ENCODE measurements at places on chromosomes 3 and 15.

DNA sequence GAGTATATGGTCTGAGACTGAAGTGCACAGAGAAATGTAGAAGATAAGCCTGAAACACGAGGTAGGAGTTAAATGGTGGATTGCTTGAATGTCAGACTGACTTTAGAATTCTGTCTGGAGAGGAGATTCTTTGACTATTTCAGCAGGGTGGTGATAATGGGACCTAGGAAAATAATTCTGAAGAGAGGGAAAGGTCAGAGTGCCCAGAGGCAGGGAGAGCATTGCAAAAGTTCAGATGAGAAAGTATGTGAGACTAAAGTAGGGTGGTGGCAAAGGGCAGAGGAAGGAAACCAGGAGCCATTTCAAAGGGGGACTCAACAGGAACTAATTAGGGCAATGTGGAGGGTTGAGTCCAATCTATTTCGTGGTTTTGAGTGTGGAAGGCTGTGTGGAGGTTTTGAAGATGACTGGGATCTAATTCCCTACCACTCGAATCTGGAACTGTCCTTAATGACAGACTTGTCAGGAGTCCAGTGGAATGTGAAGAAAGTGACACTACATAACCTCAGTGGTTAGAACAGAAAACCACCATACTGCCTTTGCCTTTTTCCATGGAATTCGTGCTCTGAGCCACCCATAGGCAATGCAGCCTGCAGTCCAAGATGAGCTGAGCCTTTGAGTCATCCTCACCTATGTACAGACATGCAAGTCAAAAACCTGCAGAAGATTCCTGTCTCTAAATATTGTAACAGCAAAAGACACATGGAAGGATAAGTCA, 16.1 kb downstream of the CPOX start:
- no peak for DNase-seq

GRCh38 chr3:158384019-158384418, 187.0 kb upstream of the MLF1 start:
- no peak for DNase-seq

DNA sequence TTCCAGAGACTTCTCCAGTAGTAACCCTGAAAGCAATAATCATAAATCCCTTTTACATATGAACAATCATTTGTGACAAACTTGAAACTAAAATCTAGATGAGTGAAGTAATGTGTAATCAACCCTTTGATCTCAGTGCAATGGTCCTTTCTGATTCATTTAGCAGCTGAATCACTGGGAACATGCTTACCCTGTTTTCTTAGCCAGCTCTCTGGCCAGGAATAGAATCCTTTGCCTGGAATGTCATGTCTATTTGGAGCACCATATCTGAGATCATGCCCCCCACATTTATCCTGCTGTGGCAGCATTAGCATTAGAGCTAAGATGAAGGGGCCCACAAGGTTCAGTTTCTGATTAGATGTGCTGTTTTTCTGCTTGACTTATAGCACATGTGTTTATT, 309.8 kb downstream of the OXSM start:
- no peak for DNase-seq

DNA sequence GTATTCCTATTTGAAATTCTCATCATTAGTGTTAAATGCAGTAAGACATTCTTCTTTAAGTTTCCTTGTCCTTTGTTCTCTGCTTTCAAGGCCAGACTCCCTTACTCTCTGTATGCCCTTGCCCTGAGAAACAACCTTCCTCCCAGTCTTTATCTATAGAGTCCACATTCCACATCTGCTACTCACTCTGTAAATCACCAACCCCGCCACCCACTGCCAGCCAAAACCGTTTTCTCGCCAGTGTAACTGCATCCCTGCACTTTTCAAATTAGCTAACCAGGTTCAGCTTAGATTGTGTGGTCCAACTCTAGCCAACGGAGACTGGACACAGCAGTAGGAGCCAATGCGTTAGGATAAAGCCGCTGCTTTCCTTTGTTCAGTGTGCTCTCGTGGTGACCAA, 402.4 kb upstream of the PDZRN3 start:
- DNase-seq = no peak

GRCh38 chr3:106029954-106030626, 161.3 kb upstream of the CBLB start:
- DNase-seq = no peak

- no peak for DNase-seq
Measured at GRCh38 chr3:106829206-106829605, 548.0 kb upstream of the CCDC54 start.

- DNase-seq = no peak
Measured at GRCh38 chr3:153192327-153192726, 30.3 kb downstream of the RAP2B start.

DNA sequence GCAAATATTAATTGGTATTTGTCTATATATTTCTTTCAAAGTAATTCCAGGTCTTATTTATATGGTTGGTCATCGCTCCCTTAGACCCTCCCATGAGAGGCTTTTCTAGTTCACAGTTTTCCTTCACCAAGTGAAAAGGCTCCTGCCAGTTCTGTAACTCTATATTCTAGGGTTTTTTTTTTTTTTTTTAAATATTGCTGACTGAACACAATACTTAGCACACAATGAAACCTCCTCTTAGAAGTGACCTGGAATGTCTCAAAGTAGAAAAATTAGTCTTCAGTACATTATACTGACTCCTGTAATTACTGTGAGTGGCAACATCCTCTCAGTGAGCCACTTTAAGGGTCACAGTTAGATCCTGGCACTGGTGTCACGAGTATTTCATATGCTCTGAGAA, 48.6 kb upstream of the CDAN1 start:
- DNase-seq = no peak

DNA sequence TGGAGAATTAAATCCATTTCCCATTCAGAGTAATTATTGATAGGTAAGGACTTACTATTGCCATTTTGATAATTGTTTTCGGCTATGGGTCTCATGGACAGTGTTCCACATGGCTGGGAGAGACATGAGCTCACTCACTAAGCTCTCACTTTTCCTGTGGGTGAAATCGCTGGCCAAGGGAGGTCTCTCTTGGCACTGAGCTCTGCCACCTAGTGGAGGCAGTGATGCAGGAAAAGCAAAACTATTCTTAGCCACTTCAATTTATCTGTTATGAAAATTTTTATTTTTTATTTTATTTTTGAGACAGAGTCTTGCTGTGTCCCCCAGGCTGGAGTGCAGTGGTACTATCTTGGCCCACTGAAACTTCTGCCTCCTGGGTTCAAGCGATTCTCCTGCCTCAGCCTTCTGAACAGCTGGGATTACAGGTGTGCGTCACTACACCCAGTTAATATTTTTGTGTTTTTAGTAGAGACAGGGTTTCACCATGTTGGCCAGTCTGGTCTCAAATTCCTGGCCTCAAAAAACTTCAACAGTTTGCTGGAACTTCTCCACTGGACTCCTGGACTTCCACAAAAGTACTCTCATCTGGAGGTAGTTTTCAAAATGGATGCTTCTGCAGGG, 4.7 kb upstream of the RNF13 start:
- DNase-seq = peak; percentile 65

DNA sequence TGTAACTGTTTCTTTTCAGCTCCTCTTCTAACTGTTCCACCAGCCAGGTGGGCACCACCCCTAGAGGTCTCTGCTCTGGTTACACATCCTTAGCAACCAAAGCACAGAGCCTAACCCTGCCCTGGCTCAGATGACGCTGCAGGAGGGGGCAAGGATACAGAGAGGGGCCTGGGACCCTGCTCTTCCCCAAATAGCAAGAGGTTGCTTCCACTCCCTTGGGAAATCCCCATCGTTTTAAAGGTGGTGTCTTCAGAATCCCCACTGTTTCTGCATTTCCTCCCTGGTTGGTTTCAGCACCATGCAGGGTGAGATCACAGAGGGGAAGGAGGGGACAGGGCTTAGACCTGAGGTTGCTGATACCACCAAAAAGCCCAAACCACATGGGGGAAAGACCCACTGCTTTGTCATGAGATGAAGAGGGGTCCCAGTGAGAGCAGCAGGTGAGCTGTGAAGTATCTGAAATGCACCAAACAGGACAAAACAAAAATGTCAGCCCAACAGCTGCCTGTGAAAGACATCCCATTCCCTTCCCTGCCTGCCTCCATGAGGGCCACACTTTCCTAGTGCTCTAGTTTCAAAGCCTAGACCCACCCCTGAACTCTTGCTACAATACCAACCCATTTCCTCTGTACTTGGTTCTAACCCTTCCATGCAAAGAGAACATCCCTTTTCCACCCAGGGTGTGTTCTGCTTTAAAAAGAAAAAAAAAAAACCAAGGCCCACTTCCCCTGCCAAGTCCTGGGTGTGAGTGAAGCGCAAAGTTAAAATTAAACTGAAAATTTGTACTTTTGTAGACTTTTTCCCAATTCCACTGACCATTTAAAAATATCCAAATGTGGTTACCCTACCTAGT, 29.0 kb downstream of the ANP32A start:
- no peak for DNase-seq

- no peak for DNase-seq
Measured at GRCh38 chr3:185490241-185490640, 8.6 kb downstream of the TMEM41A start.

GRCh38 chr15:87910301-87910700, 346.2 kb downstream of the NTRK3 start:
- DNase-seq = no peak

- no peak for DNase-seq
Measured at GRCh38 chr15:80179025-80179759, 26.4 kb downstream of the FAH start.

- DNase-seq = no peak
Measured at GRCh38 chr3:171283183-171283847, 176.9 kb downstream of the TNIK start.

GRCh38 chr3:22960105-22960984, 242.8 kb upstream of the UBE2E2 start:
- DNase-seq = no peak

- DNase-seq = no peak
Measured at GRCh38 chr3:104676241-104676640, 690.5 kb upstream of the ALCAM start.

DNA sequence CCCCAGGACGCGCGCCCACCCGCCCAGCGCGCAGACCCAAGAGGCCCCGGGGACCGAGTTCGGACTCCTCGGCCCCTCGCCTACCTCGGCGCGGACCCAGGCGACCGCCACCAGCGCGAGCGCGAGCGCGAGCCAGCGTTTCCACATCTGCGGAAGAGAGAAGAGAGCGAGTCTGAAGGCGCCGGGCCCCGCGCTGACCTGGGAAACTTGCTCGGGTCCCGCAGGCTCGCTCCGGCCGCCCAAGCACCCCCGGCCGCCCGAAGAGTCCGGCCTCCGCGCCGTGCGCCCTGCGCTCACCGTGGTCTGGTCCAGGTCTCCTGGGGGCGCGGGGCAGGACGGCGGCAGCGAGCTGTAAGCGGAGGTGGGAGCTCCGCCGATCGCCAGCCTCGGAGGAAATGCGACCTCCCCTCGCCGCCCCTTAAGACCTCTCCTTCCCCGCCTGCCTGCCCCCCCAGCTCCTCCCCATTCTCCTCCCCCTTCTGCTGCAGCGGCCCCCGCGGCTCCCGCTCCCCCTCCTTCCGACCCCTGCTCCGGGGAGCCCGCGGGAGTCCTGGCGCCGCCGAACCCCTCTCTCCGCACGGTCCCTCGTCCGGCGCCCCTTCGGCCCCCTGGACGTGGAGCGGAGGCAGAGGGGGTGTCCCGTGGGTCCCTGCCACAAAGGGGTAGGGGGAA, at the start of gene FSTL1:
Gene FSTL1, minus strand, starts transcription at position 393 of the 672 bp plus-strand sequence. Its CDS starts 246 bp downstream, at position 147.
- peak; percentile 16 for DNase-seq

DNA sequence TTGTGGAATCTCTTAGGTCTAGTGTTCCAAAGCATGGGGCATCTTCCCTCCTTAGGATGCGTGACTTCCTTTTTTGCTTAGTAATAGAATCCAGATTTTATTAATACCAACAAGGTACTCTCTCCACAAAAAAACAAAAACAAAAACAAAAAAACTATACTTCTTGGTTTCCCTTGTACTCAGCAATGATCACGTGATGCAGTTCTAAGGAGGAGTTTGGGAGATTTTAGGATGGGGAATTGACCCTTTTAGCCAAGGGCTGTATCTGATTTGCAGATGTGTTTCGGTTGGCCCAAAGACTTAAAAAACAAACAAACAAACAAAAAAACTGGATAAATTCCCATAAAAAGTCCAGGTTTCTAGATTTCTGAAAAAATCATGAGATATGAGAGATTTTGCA, 12.6 kb upstream of the TMEM108 start:
- no peak for DNase-seq

- DNase-seq = no peak
Measured at GRCh38 chr3:30988769-30989168, 94.3 kb upstream of the GADL1 start.

DNA sequence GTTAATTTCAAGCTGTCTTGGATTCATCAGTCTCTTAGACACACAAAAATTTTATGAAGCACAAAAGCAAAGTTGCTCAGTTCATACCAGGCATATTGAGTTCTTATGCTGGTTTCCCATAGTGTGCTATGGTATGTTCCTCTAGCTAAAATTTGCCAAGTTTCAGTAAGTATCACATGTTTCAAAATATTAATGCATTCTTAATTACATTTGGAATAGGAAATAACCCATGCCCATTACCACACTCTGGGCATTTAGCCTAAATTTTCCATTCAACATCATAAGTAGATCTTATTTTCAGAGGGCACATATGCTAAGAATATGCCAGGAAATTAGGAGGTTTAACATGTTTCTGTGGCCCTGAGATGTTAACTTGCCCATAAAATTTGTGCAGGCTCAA, 289.9 kb downstream of the SHOX2 start:
- DNase-seq = no peak

GRCh38 chr3:152071924-152072323, 196.8 kb upstream of the MBNL1 start:
- no peak for DNase-seq

DNA sequence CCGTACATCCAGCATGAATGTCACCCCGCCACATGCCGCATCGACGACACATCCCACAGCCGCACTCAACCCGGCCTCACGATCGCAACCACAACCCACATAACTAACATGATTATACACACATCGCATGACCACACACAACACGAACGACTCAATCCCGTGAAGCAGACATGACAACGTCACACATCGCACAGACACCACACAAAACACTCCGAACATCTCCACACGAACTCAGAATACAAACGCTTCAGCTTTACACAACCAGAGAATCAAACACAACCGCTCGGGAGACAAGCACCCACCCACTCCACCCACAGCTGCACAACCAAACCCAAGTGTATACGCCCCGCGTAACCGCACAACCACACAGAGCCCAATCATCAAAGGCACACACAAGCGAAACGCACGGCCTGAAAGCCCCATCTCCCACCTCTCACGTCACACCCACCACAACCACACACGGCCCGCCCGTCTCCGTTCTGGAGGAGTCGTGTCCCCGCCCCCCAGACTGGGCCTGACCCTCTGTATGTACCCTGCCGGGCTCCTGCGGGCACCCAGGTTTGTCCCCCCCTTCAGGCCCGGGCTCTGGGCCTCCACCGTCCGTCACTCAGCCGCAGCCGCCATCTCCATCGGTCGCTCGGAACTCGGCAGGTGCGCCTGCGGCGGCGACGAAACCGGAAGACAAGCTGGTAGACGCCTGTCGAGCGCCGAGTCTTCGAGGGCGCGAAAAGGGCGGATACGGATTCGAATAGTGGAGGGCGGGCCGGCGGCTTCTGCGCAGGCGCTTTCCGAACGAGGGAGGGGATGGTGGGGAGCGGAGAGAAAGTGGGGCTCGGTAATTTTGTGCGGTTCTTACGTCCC, at the start of gene RBSN:
Gene RBSN, minus strand, starts transcription at position 646 of the 861 bp plus-strand sequence. CDS start 3,028 bp downstream, outside the sequence.
- DNase-seq = peak; percentile 93

- DNase-seq = no peak
Measured at GRCh38 chr15:31005660-31006059, 14.2 kb upstream of the MTMR10 start.
